ENCODE measurements at places on chromosomes 1 and 21.

GRCh38 chr1:32885676-32886003, 651 bp upstream of the HPCA start:
- DNase-seq = no peak

DNA sequence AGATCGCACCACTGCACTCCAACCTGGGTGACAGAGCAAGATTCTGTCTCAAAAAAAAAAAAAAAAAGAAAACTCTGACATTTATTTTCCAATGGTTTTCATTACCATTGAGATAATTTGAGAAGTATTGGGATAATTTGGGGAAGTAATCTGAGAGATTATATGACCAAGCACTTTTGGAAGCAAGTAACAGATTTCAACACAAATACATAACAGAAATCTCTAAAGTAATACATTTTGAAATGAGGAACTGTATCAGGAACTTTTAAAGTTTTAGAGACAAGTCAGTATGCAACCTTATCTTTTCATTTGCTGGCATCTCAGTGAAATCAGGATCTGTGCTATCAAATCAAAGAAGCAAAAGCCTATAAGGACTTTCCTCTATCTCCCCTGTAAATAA, 25.4 kb upstream of the SLC16A1 start:
- no peak for DNase-seq

DNA sequence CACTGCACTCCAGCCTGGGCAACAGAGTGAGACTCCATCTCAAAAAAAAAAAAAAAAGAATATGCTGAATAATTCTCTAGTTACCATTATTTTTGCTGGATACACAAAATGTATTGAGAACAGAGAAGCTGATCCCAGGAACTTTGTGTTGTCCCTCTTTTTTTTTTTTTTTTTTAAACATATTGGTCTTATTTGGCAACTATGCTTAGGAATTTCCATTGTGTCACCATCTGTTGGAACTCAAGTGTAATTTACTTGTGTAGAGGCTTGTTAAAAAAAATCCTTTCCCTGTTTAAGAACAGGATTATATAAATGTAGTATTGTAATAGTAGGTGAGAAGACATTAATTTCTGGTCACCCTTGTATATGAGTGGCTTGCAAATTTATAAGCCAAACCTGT, 28.6 kb downstream of the CAMSAP2 start:
- DNase-seq = no peak

GRCh38 chr1:109959974-109960744, 24.4 kb upstream of the AHCYL1 start:
- no peak for DNase-seq

DNA sequence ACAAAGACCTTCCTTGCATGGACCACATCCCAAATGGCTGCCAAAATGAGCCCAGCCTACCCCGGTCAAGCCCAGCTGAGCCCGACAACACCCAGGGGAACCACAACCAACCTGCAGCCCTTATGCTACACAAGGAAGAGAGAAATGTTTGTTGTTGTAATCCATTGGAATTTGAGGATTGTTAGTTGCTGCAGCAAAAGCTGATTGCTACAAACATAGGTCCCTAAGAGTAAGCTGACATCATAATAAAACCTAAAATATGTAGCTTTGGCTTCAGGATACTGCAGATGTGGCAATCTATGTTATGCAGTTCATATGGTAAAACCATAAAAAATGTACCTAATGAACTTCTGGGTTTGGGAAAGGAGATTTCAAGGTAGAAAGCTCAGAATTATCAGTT, 65.5 kb upstream of the DNAH14 start:
- DNase-seq = no peak

DNA sequence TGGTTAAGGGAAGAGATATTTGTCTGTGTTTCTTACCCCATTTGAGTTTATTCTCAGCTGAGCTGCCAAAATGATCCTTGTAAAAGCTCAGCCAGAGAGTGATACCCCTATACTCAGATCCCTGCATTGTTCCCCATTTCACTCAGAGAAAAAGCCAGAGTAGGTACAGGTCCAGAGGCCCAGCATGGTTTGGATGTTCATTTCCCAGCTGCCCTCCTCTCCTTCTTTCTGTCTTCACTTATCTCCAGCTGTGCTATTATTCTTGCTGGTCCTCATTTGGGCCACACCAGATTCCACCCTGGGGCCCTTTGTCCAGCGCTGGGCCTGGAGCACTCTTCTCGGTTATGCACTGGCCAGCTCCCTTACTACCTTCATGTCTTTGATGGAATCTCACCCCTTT, 187.7 kb downstream of the CHRM3 start:
- no peak for DNase-seq

DNA sequence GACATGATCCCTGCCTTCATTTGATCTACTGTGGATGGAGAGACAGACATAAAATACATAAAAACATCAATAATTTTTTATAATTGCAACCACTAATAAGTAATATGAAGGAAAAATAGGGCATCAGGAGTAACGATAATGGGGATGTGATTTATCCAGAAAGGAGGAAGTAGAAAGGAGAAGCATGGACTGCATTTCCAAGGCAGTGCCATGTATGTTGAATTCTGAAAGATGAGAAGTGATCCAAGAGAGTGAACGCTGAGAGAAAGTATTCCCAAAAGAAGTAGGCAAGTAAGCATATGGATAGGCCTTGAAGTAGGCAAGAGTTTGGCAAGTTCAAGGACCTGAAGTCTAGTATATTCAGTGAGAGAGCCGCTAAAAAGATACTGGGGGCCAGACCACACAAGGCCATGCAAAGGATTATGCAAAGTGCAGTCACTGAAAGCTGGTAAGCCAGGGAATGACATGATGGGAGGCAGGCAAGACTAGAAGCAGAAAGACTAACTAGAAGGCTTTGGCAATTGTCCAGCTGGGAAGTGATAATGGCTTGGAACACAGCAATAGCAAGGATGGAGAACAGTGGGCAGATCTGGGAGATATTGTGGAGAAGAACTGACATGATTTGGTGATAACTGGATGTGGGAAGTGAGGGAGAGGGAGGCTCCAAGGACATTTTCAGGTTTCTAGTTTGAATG, 85.9 kb downstream of the TM2D1 start:
- no peak for DNase-seq

GRCh38 chr1:110150330-110151174, at the start of gene SLC6A17:
TSS of gene SLC6A17 (plus strand) at chr1:110150494. CDS start at chr1:110166930, 16,436 bp downstream.
- no peak for DNase-seq

DNA sequence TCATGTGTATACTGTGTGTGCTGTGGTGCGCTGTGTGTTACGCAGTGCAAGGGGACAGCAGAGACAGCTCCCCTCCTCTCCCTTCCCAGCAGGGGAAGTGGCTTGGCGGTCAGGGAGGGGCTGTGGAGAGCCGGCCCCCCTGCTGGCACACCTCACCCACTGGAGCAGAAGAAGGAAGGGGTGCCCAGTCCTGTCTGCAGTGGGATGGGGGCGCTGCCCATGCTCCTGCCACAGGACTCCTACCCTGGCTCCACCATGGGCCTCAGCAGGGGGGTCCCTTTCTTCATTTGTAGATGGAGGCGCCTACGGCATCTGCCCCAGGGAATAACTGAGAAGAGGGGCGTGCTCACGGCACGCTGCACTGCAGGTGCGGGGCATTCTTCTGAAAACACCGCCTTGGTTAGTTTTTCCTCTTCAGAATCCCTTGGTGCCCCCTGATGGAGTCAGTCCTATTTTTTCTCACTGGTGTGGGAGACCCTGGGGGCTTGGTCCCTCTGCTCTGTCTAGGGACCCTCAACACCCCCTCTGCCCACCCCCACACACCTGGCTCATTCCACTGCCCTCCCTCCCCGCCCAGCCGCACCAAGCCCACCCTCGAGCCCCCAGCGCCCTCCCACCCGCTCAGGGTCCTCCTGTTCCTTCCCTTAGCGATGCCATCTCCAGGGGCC, 13.8 kb upstream of the LDLRAP1 start:
- DNase-seq = no peak

- no peak for DNase-seq
Observed at GRCh38 chr1:8378981-8379470, 61.1 kb downstream of the SLC45A1 start.

All from stimulated activated CD8-positive, alpha-beta memory T cell treated with anti-CD3 and anti-CD28 coated beads, Interleukin-7, amount 100 ng/mL, for 1 hour (primary cell).